ENCODE measurements at places on chromosomes 3 and 15.

DNA sequence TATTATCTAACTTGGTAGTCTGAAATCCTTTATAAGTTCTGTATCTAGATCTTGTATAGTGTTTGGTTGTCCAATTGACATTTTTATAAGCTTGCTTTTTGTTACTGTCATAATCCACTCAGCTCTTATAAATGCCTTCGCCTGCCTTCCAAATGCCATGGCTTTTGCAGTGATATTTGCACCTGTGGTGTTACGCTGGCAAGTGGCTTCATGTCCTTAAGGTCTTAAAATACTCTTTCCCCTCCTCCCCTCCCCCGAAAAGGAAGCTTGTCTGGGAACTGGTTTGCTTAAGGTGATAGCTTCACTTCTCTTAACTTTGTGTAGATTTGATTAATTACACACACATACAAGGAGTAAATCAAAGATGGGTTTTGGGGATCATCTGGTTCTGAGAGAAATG is 62.0 kb downstream of the ABHD2 start:
- peak; percentile 69 for DNase-seq

GRCh38 chr15:80324545-80325080 is 72.6 kb upstream of the CTXND1 start:
- DNase-seq = no peak

GRCh38 chr3:132650153-132650552 is 9.5 kb downstream of the ACAD11 start:
- no peak for DNase-seq

- no peak for DNase-seq
Measured at GRCh38 chr3:43207628-43208085, 78.7 kb upstream of the SNRK start.

DNA sequence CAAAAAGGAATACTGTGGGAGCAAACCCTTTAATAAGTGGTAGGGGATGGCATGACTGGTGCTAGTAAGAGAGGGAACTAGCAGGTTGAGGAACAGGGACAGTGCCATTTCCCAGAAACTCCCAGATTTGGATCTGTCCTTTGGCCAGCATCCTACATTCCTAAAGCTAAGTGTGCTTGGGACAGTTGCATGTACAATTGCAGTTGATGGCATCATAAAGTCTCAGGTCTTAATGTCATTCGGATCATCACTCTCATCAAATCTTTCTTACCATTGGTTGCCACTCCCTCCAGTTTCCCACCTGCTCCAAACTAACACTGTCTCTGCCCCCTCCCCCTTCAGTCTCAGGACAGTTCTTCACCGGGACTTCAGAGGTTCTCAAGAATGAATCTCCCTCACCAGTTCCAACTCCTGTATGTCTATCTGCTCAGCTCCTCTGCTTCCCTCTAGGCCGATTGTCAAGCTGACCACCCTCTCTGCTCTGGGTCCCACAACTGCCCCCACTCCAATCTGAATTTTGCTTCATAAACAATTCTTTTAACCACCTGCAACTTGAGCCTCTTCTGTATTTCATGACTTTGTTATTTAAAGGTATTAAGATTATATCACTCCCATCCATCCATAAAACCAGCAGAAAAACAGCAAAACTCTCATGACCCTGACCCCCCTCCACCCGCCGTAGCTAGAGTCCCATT is 260.8 kb downstream of the CGGBP1 start:
- DNase-seq = no peak

DNA sequence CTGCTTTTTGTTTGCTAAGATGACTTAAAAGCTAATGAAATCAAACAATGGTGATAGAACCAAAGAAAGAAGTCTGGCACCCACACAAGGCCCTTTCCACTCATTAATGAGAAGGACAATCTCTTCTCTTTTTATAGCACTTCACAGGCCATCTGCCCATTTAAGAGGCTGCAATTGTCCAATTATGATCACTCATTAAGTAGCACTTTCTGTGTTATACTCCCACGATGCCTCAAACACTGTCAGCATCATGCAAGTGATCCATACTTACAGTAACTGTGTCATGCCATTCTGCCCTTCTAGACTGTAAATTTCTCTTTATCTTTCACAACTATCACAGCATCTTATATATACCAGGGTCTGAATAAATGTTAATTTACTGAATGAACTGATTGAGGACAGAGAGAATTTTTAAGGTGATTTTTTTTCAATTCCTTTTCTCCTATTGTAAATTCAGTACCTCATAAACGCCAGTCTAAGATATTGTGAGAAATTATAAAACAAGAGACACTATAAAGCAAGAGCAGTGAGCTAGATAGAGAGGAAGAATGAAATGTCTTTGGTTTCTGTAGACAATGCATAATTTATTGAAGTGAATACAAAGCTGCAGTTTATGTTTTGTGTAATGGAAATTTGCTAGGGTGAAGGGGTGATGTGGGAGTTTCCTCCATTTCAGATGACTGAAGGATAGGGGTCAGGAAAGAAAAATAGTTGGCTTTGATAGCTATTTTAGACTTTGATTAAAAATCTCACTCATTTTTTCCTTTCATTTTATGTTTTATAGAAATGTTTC is 17.3 kb downstream of the CD200 start:
- no peak for DNase-seq

DNA sequence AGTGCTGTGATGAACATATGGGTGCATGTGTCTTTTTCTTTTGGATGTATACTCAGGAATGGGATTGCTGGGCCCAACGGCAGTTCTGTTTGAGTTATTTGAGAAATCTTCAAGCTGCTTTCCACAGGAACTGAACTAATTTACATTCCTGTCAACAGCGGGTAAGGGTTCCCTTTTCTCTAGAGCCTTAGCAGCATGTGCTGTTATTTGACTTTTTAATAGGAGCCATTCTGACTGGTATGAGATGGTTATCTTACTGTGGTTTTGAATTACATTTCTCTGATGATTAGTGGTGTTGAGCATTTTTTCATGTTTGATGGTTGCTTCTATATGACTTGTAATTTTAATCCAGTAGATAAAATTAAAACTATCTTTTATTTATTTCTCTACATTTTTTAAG is 1168.6 kb upstream of the ALCAM start:
- no peak for DNase-seq

- no peak for DNase-seq
Measured at GRCh38 chr3:144010371-144010770, 38.7 kb downstream of the DIPK2A start.

GRCh38 chr3:105866656-105867653 is 1.9 kb downstream of the CBLB start:
- peak; percentile 19 for DNase-seq

GRCh38 chr3:102972350-102972749 is 537.5 kb downstream of the ZPLD1 start:
- no peak for DNase-seq

DNA sequence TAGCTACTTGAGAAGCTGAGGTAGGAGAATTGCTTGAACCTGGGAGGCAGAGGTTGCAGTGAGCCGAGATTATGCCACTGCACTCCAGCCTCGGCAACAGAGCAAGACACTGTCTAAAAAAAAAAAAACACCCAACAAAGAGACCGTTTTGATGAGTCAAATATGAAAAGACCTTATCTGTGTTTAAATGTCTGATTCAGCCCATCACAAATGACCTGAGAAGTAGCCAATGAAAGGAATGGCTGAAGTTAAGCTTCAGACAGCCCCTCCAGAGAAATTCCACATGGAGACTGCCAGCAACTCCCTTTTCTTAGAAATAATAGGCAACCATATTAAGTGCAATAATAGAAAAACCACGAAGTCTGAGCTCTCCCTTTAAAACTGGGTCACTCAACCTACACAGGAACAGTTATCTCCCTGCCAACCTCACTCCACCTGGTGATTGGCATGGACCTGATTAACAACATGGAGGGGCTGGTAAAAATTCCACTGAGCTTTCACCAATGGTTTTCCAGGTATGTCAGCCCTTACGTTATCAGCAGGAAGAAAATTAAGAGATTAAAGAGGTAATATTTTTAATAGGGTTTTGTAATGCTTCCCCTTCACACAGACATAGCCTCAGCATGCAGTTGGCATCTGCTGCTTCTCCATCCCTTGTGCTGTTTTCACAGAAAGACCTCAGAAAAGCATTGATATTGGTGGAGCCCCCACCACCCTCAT is 238.1 kb upstream of the STT3B start:
- no peak for DNase-seq

DNA sequence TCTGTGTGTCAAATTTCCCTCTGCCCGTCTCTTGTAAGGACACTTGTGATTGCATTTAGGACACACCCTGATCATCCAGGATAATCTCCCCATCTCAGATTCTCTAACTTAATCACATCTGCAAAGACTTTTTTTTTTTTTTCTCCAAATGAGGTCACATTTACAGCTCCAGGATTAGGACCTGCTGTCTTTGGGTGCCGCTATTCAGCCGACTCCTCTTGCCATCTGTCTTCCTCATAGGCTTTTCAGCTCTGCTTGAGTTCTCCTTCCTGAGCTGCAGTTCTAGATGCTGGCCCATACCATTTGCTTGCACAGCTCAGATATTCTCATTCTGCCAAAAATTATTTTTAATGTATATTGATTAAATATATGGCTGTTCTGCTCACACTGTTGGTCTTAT is 94.3 kb upstream of the TLE3 start:
- DNase-seq = no peak

GRCh38 chr3:158470944-158471638 is 99.9 kb upstream of the MLF1 start:
- DNase-seq = no peak

DNA sequence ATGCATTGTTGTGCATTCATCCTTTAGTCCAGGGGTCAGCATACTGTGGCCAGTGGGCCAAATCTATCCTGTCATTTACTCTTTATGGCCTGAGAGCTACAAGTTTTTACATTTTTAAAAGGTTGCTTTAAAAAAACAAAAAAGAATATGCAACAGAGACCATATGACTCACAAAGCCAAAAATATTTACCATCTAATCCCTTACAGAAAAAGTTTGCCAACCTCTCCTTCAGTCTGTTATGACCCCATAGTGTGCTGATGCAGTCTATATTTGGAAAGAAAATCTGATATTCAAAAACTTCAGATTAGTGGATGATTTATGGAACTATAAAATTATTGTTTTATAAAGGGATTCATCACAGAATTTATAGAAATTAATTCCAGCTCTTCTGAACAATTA is 237.5 kb upstream of the IL12A start:
- DNase-seq = no peak

- DNase-seq = peak; percentile 7
Measured at GRCh38 chr3:37229740-37230139, 55.4 kb upstream of the LRRFIP2 start.

DNA sequence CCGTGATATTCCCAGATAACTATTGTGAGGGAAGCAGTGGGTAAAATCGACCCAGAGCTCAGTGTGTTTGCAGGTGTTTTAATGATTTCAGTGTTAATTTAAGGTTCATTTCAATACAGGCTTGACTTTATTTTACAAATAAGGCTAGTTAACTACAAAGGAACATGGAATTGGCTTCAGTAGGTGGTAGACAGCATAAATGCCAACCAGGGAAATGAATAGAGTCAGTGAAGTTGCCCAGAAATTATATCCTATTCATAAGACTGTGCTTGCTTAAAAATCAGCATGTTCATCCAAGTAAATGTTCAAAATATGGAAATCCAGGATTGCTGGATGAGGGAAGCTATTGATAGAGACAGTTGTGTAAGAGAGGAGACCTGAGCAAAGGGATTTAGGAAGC is 66.1 kb downstream of the LARS2 start:
- no peak for DNase-seq

GRCh38 chr3:184486614-184487013 is 75.0 kb upstream of the EPHB3 start:
- DNase-seq = no peak

GRCh38 chr15:85897207-85897894 is 102.6 kb upstream of the KLHL25 start:
- DNase-seq = no peak

DNA sequence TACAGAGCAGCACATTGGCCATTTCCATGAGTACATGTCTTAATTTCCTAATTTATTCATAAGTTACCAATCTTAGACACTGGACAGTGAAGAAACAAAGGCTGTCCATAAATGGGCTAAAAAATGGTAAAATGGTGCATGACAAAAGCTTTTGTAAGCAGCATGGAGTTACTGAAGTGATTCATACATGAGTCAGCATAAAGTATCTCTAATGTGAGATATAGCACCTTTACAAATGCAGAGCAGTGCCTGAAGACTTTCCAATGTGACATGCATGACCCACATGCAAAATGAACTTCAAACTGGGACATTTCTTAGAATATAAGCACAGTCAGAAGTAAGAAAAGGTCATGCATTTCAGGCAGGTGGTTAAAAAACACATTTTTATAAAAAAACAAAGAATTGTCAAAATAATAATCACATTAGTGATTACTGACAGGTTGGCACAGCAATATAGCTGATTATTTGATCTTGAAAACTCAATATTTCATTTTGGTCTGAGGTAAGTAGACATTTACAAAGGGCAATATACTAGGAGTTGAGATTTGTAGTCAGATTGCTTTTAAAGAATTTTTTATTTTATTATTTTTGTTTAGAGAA is 299.3 kb downstream of the PLCL2 start:
- peak; percentile 35 for DNase-seq

DNA sequence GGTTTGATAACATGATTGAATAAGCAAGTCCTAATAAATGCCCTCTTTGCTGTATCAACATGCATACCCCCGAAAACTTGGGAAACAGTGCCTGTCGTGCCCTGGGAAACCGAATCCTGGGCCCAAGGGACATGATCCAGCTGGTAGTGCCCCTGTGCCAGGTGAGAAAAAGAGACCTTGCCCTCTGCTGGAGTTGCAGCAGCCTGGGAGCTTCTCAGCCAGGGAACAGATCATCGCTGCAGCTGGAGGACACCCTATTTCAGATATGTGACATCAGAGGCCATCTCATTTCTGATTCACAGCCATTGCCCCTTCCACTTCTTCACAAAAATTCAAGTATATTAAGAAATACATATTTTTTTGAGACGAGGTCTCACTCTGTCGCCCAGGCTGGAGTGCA is 32.3 kb downstream of the STOML1 start:
- no peak for DNase-seq

DNA sequence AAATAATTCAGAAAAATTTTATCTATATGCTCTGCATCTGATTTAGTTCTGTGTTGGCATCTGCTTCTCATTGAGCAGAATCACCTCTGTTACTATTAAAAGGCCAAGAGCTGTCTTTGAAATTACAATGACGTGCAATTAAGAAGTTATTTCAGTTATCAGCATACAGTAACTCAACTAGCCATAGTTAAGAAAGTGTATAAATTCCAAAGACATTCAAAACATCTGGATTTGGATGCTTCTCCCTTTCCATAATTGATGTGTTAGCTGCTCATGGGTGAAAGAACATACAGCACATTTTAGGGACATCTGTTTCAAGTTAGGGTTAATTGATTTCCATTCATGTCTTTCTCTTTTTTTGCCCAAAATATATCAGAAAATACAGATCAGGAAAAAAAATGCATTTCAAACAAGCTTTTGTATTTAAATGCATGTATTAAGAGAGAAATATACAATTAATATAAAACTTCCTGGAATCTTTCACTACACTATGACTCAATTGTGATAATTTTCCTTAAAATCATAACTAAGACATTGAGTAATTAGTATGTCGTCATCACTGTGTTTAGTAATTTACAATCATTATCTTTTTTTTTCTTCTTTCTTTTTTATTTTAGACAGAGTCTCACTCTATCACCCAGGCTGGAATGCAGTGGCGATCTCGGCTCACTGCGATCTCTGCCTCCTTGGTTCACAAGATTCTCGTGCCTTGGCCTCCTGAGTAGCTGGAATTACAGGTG is 82.7 kb upstream of the MBNL1 start:
- no peak for DNase-seq

- DNase-seq = peak; percentile 6
Measured at GRCh38 chr3:55708242-55708641, 221.1 kb upstream of the WNT5A start.

- no peak for DNase-seq
Measured at GRCh38 chr15:37149146-37149545, 48.8 kb upstream of the MEIS2 start.

- no peak for DNase-seq
Measured at GRCh38 chr3:143627336-143627735, 220.9 kb downstream of the SLC9A9 start.

Measured in DMS53 (cell line).